Anterior cingulate cortex (tissue), 58 donors: ENCODE measurements at places on chromosomes 2 and 18.

GRCh38 chr2:241965931-241966412, 96.4 kb downstream of the RTP5 start:
- DNase-seq: no peak

GRCh38 chr2:80288576-80288975, 16.0 kb downstream of the LRRTM1 start:
- DNase-seq: peak; percentile 43

- no peak for DNase-seq
These were observed 102.8 kb downstream of the ICOS start for GRCh38 chr2:204039298-204039838.

- no peak for DNase-seq
These were observed 216.0 kb downstream of the RAD51AP2 start for GRCh38 chr2:17302281-17302680.

DNA sequence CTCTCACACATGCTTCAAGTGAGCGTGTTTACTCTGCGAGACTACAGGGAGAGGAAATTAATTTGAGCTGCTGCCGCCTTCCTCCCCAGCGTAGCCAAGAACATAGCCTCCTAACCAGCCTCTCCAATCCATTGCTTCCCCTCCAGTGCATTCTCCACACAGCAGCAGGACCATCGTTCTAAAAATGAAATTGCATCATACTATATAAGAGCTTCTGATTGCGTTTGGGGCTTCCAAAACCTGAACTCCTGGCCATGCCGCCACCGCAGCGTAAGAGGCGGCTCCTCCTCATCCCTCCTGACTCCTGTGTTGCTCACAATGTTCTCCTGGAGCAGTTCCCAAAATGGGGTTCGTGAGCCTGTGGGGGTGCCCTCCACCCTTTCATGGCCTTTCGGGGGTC, 142.1 kb downstream of the MYT1L start:
- no peak for DNase-seq

DNA sequence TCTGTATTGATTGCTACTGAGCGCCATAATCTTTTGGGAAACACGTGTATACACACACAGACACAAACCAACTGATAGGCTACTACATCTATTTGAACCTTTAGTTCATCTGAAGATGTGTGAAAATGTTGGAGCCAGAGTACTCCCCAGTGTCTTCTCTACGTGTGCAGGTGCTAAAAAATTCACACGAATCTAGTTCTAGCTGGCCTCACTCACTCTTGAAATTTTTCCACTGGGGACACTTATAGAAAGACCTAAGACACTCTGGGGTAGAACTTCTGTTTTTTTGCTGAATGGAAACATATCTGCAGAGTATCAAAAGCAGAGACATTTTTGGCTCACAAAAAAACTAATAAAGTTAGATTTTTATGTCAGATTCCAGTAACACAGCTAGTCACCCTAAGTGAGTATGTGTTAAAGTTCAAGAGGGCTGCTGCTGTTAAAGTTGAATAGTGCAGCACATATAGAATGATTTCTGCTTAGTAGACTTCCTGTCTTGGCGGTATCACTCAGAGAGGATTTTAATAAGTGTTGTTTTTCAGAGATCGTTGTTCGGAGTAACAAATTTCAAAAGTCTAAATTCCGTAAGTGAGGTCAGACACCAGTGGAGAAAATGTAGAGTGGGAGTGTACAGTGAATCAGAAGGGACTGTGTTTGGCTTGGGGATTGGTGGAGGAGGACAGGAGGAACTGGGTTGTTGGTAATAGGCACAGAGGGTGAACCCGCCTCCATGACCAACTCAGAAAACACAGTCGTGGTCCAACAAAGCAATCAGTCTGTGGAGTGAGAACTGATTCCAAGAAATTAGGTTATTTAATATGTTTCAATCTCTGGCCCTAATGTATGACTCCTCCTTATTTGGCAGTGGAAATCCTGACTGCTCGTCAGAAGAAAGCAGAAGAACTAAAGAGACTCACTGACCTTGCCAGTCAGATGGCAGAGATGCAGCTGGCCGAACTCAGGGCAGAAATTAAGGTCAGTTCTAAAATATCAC, 43.1 kb downstream of the KCTD18 start:
- no peak for DNase-seq
